RPMI8226 (cell line): ENCODE measurements at places on chromosomes 6 and 20.

- peak; percentile 89 for DNase-seq
These were observed 93.2 kb downstream of the DLGAP4 start for GRCh38 chr20:36399147-36399968.

DNA sequence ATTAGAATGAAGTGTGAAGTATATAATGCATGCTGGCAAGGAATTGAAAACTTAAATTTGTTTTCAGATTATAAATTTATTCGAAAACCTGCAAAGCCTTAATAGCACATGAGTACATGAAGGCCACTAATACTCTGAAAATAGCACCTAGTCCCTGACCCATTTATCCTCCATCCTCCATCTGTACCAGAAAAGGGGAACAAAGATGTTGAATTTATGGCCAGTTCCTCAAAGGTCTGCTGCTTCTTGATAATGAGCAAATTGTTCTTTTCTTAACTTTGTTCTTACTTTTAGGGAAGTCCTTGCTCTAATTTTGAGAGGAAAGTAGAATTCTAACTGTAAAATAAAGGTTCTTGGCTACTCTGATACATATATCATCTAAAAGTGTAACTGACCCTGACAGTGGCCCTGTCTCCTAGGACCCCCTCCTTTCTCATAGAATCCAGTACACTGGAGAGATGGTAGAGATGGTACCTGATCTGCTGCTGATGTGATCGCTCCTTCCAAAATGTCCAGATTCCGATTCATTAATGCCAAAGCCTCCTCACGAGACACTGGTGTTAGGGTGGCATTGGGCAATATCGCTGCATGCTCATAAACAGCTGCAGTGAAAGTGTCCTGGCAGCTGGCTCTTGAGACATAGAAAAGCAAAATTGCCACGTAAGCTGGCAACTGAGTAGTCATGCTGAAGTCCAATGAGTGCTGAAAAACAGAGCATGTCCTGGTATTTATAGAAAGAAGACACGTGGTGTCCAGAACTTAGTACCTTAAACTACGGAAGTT lies at the start of gene VNN1:
TSS of gene VNN1 (minus strand) at position 704 of the 783 bp plus-strand sequence. CDS start at position 684, 20 bp downstream.
- peak; percentile 72 for DNase-seq

GRCh38 chr6:4858194-4859015 lies 82.2 kb downstream of the CDYL start:
- no peak for DNase-seq

DNA sequence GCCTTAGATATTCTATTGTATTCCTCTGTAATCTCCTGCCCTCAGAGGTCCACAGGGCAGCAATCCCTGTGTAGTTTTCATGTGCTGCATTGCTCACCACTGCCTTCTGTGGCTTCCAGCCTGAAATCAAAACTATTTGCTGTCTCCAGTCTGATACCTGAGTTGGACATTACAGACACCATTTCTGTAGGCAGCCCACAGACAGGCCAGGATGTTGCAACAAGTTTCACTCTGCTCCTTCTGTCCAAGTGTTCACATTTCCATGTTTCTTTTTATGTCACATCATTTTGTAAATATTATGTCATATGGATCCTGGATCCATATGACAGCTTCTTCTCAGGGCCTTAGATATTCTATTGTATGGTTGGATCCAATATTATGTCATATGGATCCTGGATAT lies 21.7 kb downstream of the ECI2 start:
- DNase-seq, result no peak

DNA sequence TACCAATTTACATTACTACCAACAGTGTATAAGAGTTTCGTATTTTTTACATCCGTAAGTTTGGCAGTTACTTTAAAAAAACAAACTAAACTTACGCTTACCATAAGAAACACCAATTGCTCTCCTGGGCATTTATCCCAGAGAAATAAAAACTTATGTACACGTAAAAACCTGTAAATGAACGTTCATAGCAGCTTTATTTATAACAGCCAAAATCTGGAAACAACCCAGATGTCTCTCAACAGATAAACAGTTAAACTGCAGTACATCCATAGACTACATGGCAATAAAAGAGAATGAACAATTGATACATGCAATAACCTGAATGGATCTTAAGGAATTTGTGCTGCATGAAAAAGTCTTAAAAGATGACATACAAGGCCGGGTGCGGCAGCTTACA lies 30.7 kb downstream of the NCR2 start:
- no peak for DNase-seq

DNA sequence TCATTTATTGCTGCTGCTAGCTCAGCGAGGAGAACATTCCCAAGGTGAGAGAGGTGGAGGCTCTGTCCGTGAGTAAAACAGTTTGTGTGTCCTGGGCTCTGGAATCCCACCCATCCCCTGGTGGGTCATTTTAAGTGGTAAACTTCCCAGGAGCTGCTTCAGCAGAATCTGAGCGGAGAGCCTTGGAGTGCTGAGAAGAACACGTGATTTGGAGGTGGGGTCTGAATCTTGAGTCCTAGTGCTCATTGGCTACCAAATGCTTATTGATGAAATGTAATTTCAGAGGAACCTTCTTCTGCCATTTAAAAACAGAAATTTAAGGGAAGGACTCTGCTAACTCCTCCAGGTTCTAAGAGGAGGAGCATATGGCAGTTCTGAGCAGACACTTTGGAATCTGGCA lies 132.4 kb downstream of the CDH26 start:
- DNase-seq, result no peak

DNA sequence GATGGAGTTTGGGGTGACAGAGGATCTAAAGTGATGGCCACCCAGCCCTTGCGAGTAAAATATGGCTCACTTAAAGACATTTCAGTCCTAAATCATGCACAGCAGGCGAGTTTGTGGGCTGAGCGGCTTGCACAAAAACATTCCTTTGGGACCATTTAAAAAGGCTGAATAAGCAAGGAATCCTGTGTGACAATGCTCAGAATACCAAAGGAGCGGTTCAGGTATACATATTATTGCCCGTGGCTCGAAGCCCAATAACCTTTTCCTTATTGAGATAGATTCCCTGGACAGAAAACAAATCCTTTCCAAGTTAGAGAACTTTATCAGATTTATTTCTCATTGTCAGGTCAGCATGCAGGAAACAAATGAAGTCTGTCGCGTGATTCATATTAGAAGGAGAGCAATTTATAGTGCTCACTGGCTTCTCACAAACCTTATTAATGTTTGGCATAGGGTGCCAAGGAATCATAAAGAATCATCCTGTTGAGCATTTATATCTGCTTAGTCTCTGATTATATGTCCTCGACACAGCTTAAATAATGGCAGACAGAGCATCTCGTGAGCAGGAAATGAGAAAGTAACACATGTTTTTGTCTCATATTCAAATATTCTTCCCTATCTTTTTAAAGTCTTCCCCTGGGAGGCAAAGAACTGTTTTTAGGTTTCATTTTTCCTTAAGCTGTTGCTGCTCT lies 121.3 kb downstream of the TRMT11 start:
- no peak for DNase-seq

GRCh38 chr6:1318036-1318435 lies 6.1 kb downstream of the FOXQ1 start:
- DNase-seq, result no peak

DNA sequence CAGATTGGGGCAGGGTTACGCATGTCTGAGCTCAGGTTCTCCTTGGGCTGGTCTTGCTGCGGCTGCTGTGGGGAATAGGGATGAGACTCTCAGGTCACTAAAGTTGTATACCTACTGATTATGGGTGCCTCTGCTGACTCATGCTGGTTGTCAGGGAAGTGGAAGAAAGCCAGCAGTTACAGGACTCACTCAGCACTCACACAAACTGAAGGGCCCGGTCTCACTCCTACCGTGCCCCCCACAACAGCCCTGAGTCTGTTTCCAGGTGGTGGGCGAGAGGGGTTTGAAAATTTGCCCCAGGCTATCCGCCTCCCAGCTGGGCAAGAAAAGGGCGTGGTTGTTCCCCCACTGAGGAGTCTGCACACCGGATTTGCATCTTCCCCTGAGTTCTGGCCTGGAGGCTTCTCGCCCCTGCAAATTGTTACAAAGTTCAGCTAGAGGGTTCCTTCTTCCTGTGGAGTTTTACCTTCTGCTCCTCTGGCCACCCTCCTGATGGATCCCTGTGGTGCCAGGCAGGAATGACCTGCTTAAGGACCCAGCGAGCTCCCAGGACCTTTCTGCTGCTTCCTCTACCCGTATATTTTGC lies 659.2 kb downstream of the HDGFL1 start:
- DNase-seq, result peak; percentile 56

DNA sequence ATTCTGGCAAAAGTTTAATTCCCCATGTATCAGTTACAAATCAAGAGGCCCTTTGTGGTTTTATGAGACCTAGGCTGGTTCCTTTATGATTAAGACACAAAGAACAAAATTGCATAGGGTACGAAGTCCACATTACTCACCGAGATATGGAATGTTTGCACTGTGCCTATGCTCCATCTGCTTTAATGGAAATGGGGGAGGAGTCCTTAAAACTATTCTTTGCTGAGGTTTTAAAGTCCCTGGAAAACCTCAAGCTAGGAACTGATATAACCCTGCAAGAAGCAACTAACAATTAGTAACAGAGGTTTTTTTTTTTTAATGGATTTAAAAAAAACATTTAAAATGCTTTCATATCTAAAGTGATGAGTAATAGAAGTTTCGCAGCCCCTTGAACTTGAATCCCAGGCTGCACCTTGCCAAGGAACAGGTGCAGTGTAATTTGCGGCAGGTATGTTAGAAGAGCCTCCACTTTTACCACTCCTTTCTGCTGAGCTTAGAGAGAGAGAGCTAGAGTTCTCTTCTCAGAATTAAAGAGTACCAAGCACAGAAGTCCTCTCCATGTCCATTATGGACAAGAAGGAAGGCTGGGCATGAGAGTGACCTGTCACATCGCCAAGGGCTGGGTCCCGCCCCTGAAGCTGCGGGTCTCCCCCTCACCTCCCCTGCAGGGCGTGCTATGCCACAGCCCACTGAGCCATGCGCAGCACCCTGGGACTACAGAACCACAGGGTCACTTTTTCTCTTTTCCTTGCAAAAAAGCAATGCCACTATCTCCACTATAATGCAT lies 2.3 kb downstream of the SERPINB1 start:
- DNase-seq, result no peak

DNA sequence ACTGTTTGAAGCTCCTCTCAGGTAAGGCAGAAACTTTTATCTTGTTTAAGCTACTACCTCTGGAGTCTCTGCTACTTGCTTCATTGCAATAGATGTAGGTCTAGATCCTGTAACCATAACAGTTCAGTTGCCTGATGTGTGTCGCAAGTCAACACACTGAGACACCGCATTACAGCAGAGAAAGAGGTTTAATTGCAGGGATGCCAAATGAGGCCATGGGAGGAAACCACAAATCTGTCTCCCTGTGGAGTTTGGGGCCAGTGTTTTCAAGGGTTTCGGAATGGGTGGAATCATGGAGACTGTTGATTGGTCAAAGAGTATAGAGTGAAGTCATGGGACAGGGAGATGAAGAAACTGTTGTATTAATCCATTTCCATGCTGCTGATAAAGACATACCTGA lies 57.1 kb upstream of the RBM24 start:
- no peak for DNase-seq

DNA sequence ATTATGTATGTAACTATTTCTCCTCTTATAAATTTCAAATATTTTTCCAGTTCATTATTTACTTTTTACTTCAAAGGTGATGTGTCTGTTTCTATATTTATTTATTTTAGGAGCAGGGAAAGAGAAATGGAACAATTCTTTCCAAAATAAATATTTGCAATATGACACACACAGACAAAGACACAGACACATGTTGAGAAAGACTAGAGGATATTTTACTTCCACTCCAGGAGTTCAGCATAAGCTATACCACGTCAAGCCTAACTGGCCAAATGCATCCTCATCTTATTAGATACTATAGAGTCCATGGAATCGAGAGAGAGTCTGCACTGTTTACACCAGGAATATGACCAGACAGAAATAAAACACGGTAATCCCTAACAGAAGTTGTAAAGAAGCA lies 13.3 kb downstream of the RALGAPA2 start:
- DNase-seq, result no peak

DNA sequence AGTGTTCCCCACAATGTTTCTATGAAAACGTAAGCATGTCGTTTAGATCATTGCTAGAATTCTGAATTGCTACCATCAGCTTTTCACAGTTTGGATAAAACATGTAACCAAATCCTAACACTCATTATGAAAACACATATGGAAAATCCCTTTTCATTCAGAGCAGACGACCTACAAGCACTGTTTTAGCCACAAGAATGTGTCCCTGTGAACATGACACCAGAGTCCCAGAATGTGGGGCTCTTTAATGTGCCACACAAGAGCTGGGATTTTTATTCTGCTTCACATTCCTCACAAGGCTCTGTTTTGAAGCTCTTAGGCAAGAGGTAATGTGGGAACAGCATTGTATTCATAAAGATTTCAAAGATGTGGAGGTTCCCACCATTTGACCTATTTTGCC lies 141.1 kb upstream of the CITED2 start:
- no peak for DNase-seq

- DNase-seq, result no peak
These were observed 103.5 kb downstream of the TCP11 start for GRCh38 chr6:35037664-35038038.

DNA sequence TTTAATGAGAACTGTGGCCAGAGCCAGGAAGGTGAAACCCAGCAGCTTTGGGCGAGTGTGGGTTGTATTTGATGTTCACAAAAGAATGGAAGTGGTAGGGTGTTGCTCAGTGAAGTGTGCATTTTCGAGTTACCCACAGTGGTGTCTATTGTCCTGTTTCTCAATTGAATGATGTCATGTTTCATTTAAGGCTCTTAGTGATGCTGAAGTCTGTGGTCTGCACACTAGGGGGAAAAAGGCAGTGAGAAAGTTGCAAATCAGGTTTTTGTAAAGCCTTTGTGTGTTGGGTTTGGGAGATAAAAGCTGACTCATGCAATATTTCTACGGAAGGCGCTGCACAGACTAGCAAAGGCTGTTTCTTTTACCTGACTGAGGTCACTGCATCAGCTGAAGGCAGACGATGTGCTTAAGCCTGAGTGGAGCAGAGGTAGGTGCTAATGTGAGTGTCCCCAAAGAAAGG lies 121.1 kb downstream of the PLEKHG1 start:
- peak; percentile 66 for DNase-seq

GRCh38 chr6:136932599-136932998 lies 10.5 kb downstream of the SLC35D3 start:
- DNase-seq, result no peak

GRCh38 chr20:1838556-1839279 lies 56.5 kb upstream of the SIRPA start:
- no peak for DNase-seq

DNA sequence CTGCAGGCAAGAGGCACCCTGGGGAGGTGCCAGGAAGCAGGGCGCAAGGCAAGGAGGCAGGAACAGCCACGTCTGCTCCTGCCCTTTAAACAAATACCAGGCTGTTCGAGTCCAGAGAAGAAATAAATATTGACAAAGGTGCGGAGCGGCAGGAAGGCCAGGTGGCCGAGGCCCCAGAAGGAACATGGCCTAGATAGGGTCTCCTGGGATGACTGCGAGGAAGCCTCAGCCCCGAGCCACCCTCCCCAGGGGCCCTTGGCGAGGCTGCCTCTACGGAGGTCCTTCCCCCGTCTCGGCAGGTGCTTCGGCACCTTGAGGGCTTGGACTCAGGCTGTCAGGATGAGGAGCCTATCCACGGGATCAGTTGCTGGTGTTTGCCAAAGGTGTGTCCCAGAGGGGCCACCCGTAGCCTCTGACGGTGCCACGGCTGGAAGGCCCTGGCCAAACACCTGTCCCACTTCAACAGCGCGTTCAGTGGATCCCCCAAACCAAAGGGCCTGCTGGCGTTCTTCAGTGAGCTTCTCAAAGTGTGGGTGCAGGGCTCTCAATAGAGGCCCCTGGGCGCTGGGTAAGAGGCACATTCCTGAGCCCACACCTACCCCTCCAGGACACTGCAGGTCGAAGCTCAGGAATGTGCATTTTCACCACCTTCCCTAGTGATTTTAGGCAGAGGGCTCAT lies 39.8 kb downstream of the SNX5 start:
- DNase-seq, result no peak

- DNase-seq, result no peak
These were observed 7.7 kb upstream of the CD109 start for GRCh38 chr6:73688351-73688750.
